T-helper 1 cell (primary cell): ENCODE measurements at places on chromosomes 13 and 19.

DNA sequence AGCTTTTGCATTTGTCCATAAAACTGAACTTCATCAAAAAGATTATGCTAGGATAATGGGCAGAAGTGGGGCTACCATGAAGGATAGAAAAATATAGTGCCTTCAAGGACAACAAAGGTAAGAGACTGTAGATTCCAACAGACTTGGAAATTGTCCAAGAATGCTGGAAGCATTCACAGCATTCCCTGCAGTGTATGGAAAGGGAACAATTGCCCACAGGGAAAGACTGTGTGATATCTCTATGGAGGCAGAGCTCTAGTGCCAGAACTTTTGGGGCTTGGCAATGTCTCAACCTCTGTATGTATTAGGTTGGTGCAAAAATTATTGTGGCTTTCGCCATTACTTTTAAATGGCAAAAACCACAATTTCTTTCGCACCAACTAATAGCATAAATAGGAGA lies 1598.8 kb upstream of the MIR17HG start:
- no peak for DNase-seq

GRCh38 chr13:51286135-51287002 lies 53.1 kb upstream of the SERPINE3 start:
- peak; percentile 37 for DNase-seq

DNA sequence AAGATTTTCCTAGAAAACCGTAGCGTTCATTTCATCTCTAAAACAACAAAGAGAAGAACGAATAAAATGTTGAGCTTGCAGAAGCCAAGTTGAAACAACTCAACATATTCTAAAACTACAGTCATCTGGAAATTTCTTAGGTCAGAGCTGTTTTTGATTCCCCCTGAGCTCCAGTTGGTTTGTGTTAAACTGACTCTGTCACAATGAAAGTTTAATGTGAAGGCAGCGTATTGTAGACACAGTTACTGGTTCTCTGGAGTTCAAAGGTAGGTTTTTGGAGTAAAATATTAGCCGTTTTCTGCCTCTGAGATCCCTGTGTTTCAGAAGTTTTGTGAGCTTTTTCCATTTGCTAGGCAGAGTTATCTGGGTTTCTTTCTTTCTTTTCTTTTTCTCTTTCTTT lies 2.2 kb downstream of the ARHGEF7 start:
- DNase-seq = no peak

DNA sequence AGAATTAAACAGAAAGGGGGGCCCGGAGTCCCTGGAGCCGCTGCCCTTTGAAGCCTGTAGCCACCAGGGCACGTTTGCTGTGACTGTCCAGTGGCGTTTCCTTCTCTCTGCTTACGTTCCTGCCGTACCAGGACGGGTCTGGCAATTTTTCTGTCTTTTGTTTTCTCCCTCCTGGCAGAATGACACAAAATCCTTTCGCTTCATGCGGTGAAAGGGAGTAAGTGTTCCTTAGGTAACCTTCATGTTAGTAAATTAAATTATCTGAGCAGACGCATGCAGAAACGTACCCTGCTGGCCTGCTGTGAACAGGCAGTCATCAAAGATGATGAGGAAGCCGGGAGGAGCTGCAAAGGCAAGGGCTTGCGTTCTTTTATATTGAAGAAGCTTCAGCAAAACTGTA lies 299.3 kb upstream of the ARGLU1 start:
- no peak for DNase-seq

DNA sequence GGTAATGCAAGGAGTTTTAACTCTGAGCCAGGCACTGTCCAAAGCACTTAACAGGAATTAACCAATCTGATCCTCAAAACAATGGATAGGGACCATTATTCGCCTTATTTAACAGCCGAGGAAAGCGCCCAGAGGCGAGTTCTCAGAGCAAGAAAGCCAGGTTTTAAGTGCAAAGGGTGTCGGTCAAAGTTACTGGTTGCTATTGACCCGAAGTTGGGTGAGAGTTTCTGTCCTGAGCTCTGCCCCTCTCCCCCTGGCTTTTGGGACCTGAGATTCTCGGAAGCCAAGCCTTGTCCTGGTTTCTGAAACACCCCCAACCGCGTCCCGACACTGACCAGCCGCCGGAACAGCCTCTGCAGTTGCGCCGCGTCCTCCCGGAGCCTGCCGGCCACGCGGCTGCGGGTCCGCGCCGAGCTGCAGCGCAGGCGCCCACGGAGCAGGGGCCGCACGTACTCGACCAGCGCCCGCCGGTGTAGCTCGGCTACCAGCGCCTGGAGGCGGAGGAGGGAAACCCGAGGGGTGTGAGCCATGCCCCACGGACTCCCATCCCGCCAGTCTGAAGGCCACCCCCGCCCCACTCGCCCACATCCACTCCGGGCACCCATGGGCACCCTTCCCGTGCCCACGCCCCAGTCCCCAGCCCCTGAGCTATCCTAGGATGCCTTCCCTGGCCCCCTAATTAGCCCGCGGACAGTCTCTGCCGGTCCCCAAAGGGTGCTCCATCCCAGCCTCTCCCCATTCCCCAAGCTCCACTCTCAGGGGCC lies 27.8 kb downstream of the EXOC3L2 start:
- DNase-seq = no peak

- DNase-seq = no peak
These were observed 107.4 kb upstream of the SLC7A1 start for GRCh38 chr13:29702912-29703351.

- no peak for DNase-seq
These were observed 624.9 kb upstream of the PCDH9 start for GRCh38 chr13:67854990-67855389.

DNA sequence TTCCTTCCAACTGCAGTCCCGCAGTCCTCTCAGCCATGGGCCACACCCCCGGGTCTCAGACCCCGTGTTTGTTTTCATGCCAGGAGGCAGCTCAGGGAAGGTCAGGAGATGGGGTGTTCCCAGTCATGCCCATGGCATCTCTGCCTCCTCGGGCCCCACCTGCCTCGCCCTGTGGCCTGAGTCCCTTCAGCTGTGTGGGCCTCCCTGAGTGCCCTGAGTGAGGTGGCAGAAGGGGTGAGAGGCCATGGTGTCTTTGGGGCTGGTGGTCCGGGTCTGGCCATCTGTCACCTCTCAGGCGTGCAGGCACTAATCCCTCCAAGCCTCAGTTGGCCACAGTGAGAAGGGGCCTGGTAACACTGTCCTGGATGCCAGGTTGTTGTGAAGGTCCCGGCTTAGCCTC lies 10.9 kb upstream of the KDM4B start:
- DNase-seq = no peak

GRCh38 chr19:47824396-47824795 lies 2.7 kb downstream of the CRX start:
- no peak for DNase-seq

- no peak for DNase-seq
These were observed 36.3 kb upstream of the RCBTB2 start for GRCh38 chr13:48569104-48569666.

GRCh38 chr19:44957526-44957925 lies 2.3 kb downstream of the CLPTM1 start:
- no peak for DNase-seq

GRCh38 chr19:9178901-9179300 lies at the start of gene OR7D2:
Gene OR7D2, plus strand, starts transcription at chr19:9178979. Its CDS starts 6,803 bp downstream, at chr19:9185782.
- no peak for DNase-seq

- DNase-seq = no peak
These were observed 3.3 kb downstream of the MLLT1 start for GRCh38 chr19:6276447-6276846.

- no peak for DNase-seq
These were observed 143.3 kb upstream of the FREM2 start for GRCh38 chr13:38543561-38543960.

DNA sequence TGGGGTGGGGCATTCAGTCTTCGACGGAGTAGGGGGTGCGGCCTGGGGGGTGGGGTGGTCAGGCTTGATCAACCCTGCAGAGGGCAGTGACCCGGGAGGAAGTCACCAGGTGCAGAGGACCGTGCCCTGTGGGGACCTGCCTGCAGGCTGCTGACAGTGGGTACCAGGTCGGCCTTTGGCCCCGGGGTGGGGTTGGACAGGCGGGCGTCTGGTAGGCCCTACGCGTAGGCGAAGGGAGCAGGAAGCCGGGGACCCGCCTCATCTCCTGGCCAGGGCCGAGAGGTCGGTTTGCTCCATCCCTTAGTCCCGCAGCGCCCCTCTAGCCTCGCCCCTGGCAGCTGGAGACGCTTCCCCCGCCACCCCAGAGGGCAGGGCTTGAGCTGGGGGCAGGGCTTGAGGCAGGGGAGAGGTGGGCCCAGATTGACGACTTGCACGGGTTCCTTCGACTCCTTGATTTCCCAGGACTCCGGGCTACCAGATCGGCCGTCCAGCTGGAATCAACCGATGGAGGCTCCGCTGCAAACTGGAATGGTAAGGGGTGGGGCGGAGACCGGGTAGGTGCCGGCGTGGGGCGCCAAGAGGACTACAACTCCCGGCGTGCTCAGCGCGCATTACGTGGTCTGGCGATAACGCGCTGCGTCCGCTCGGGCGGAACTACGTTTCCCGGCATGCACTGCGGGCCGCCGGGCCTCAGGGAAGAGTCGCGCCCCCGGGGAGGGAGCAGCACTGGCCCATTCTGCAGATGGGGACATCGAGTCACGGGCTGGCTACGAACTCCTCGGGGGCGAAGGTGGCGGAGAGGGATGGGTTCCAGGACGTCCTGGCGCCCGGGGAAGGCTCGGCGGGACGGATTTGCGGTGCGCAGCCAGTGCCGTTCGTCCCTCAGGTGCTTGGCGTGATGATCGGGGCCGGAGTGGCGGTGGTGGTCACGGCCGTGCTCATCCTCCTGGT lies at the start of gene PNPLA6:
TSS of gene PNPLA6 (plus strand) at position 671 of the 951 bp plus-strand sequence. CDS start at position 743, 72 bp downstream.
- DNase-seq = peak; percentile 79

GRCh38 chr19:2455851-2456570 lies 748 bp downstream of the LMNB2 start:
- peak; percentile 52 for DNase-seq

DNA sequence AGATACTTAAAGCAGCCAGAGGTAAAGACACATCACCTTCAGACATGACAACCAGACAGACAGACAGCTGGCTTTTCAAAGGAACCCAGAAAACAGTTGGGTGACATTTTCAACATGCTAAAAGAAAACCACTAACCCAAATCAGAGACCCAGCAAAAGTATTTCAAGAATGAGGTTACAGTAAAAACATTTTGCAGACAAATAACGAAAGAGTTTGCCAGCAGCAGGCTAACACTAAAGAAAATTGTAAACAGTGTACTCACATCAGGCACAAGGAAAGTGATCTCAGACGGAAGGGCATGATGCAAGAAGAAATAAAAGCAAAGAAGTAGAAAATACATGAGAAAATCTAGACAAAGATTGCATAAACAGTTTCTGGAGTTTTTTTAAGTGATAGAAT lies 46.4 kb downstream of the AP1M1 start:
- DNase-seq = peak; percentile 47

DNA sequence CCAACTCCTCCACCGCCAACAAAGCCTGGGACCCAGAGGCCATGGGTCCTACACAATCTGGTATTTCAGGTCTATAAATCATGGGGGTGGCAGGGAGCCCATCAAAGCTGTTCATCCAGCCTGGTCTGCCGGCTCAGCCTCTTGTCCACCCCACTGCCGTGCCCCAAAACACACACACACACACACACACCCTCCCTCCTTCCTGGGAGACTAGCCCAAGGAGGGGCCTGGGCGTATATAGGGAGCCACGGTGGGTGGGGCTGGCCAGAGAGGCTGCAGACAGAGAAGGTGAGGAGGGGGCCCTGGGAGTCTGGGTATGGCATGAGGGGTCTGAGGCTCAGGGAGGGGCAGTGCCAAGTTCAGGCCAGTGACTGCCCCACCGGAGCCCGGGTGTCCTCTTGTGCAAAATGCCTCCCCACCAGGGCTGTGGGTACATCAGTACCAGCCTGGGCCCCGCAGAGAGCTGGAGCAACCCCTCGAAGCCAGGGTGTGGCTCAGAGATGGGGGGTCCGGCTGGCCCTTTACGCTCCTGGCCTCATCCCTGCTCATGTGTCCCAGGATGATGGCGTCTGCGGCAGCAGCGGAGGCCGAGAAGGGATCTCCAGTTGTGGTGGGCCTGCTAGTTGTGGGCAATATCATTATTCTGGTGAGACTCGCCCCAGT lies at the start of gene UPK1A:
TSS of gene UPK1A (plus strand) at position 267 of the 663 bp plus-strand sequence. CDS start at position 563, 296 bp downstream.
- no peak for DNase-seq

GRCh38 chr13:95713651-95714050 lies 36.7 kb downstream of the DNAJC3 start:
- DNase-seq = no peak

DNA sequence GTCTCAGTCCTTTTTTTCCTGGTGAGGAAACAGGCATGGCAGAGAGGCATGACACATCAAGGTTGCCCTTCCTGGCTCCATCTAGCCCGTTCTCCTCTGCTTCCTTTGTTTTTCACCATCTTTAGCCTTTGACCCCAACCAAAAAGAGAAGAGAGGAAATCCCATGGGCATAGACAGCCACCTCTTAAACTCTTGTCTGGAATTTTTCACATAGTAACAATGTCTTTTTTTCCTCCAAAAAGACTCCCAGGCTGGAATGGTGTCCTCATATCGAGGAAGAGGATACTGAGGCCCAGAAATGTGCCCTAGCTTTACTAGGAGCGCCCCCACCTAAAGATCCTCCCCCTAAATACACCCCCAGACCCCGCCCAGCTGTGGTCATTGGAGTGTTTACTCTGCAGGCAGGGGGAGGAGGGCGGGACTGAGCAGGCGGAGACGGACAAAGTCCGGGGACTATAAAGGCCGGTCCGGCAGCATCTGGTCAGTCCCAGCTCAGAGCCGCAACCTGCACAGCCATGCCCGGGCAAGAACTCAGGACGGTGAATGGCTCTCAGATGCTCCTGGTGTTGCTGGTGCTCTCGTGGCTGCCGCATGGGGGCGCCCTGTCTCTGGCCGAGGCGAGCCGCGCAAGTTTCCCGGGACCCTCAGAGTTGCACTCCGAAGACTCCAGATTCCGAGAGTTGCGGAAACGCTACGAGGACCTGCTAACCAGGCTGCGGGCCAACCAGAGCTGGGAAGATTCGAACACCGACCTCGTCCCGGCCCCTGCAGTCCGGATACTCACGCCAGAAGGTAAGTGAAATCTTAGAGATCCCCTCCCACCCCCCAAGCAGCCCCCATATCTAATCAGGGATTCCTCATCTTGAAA lies at the start of gene GDF15:
TSS of gene GDF15 (plus strand) at position 484 of the 868 bp plus-strand sequence. CDS start at position 516, 32 bp downstream.
- no peak for DNase-seq

GRCh38 chr13:30038884-30039283 lies 188.5 kb upstream of the UBL3 start:
- no peak for DNase-seq

GRCh38 chr13:98487016-98487415 lies 89.9 kb downstream of the STK24 start:
- DNase-seq = no peak

- DNase-seq = no peak
These were observed 68.3 kb upstream of the RXFP2 start for GRCh38 chr13:31670831-31671617.
